ENCODE measurements at places on chromosomes 1 and 21.

DNA sequence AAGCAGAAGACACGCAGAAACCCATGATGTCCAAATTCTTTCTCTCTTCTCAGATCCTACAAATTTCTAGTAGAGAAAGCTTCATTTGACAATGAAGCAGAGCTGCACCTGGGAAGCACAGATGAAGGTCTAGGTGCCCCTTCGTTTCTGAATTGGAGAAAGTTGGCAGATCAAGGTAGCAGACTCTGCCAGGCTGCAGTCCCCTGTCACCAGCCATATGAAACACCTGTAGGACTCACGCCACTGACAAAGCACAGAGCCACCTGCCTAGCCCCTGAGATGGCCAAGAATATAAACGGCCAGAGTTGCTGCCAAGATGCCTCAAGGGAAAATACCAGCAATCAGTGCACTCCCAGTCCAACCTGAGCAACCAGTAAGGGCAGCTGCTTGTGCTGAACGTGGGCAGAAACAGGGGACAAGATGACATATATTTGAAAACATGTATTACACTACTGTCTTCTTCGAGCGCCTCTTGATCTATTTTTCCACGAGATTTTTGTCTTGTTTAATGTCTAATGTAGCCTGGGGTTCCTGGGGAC lies 20.6 kb upstream of the PLEKHA6 start:
- DNase-seq: no peak

DNA sequence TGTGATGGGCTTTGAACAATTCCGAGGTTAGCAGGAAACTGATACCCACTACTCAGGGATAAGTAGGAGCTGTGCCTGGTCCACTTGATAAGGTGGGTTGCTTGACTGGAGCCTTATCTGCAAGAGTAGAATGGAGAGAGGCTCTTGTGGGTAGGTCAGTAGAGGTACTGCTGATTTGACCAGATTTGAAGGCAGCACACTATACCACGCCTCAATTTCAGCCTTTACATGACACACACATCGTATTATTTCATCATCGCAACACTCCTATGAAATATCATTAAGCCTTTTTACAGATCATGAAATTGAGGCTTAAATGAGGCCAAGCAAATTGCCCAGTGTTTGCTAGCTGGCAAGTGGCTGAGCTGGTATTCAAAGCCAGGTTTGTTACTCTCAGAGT lies 69.6 kb downstream of the KCNJ15 start:
- DNase-seq: no peak

GRCh38 chr1:9388335-9389180 lies 95.9 kb downstream of the SPSB1 start:
- DNase-seq: no peak

DNA sequence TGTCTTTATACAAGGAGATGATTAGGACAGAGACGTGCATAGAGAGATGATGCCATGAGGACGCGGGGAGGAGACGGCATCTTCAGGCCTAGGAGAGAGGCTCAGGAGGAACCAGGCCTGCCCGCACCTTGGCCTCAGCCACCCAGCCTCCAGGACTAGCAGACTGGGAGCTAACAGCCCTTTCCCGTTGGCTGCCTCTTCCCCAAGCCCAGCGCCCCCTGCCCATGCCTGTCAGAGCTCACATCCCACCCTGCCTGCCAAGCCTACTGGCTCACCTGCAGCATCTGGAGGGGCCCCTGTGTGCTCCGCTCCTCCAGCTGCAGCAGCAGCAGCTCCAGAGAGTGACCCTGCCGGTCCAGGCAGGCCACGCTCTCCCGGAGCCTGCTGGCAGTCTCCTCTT lies 4.0 kb upstream of the TRIM11 start:
- no peak for DNase-seq

DNA sequence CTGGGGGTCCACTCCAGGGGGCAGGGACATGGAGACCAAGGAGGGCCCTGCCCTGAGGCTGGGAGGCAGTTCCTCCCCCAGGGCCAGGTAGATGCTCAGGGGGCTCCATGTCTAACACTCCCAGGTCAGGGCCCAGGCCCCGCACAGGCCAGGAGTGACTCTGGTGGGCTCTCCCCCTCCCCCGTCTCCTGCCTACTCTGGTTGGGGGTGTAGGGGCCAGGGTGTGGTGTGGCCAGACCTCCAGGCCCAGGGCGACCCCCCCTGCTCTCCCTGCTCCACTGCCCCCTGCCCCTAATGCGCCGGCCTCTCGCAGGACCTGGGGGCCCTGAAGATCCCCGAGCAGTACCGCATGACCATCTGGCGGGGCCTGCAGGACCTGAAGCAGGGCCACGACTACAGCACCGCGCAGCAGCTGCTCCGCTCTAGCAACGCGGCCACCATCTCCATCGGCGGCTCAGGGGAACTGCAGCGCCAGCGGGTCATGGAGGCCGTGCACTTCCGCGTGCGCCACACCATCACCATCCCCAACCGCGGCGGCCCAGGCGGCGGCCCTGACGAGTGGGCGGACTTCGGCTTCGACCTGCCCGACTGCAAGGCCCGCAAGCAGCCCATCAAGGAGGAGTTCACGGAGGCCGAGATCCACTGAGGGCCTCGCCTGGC lies 19.7 kb upstream of the CCDC27 start:
- DNase-seq: no peak

DNA sequence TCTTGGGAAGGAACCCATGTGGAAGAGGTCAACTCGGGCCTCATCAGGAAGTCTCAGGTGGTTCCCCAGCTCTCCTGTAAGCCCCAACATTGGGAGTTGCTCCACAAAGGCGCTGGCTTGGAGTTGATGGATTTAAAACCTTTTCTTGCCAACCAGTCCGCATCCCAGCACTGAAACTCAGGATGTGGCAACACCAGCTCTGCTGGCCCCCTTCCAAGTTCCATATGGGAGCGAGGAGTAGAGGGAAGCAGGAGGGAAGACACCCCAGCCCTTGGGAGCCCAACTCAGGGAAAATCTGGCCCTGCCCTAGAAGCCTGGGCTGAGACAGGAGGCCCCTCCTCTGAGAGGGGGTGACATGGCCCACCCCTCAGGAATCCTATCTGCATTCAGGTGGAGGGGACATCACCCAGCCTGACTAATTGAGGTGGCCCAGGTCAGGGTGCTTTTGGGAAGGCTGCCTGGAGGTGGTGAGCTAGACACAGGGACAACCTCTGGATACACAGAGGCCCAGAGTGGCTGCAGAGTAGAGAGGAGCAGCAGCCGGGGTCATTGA lies 33.1 kb upstream of the DMBX1 start:
- no peak for DNase-seq

DNA sequence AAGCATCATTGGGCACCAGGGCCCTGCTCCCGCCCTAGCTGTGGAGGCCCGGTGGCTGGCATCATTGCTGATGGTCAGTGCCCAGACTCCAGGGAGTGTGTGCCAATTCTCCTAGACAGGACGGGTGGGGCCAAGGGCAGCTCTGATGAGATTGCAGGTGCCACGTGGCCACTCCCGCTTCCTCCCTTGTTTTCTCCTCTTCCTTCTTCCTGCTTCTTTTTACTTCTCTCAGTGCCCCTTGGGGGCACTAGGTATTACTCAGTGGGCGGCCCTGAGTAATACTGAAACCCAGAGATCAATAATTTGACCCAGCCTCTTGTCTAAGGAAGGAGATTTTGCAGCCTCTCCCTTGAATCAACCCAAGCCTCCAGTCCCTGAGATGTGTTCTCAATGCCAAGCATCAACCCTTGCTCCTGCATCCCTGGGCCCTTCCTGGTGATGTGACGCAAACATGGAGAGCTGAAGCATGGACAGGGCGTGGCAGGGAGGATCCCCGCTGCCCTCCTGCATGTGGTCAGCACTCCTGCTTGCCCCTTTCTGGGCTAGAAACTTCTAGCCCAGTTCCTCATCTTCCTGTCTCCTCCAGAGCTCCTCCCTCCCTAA lies 32.4 kb downstream of the CDK18 start:
- DNase-seq: no peak
